BJ (cell line): ENCODE measurements at places on chromosomes 3 and 15. TPM values are rescaled to one million over a fixed set of nuclear protein-coding genes. Genes with fewer than 3 reads are reported as not detected.

GRCh38 chr3:129609591-129610182 lies 3.2 kb upstream of the PLXND1 start:
- no peak for DNase-seq

GRCh38 chr15:89436560-89437311 lies 59.6 kb downstream of the RHCG start:
- DNase-seq = no peak

DNA sequence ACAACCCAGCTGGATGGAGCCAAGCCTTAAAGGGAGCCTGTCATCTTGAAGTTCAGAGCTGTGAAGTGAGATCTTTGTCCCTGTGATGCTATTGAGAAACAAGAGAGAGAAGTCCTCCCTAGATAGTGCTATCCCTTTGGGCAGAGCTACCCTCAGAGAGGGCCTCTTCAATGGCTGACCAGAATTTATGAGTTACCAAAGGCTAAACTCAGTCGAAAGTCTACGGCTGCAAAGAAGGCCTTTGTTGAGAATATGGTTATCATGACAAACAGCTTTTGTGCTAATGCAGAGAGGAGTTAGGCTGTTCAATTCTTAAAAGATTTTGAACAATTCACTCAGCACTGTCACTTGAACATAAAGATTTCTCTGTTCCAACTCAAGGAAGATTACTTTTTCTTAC lies 65.9 kb upstream of the C3orf80 start:
- no peak for DNase-seq

DNA sequence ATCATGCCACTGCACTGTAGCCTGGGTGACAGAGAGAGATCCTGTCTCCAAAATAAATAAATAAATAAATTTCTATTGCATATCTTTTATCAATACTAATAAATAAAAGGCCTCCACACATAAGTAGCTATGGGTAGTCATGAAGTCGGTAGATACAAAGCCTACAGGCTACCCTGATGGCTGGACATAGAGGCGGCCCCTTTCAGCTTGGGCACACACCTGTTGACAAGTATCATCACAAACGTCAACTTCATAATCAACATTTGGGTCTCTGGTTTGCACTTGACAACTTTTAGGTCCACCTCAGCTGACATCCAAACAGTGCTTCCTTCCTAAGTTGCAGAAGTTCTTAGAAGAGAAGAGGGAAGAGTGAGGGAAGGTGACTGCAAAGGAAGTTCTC lies 53.4 kb downstream of the ITGA11 start:
- no peak for DNase-seq

GRCh38 chr3:103105206-103105605 lies 670.4 kb downstream of the ZPLD1 start:
- DNase-seq = no peak

Gene STX19
- not detected in 2 replicates for polyA plus RNA-seq

Gene SLC12A1
- not detected in 2 replicates for polyA plus RNA-seq

GRCh38 chr15:100737214-100737613 lies 134.8 kb downstream of the ASB7 start:
- DNase-seq = no peak

GRCh38 chr15:61084944-61085367 lies 144.1 kb downstream of the RORA start:
- DNase-seq = no peak

DNA sequence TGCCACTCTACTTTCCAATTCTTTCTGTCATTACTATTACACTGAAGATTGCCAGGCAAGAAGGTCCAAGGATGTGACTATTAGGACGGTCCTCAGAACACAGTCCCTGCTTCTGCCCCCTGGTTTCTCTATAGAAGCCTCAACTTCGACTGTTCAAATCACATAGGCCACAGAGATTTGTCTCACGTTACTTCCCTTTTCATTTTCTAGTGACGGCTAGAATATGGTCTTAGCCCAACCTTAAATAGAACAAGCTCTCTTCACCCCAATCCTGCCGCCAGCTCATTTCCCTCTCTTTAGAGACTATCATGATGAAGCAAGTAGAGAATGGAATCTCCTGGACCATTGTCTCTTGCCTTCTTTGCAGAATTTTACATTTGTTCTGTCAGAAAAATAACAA lies 84.9 kb downstream of the TIGIT start:
- no peak for DNase-seq

Gene WDR93
- polyA plus RNA-seq = 0.15 and 0.17 TPM in 2 replicates

- no peak for DNase-seq
These were observed 3.3 kb downstream of the LYSMD4 start for GRCh38 chr15:99729920-99730319.

- DNase-seq = no peak
These were observed 128.5 kb downstream of the C3orf70 start for GRCh38 chr3:185024406-185024805.

DNA sequence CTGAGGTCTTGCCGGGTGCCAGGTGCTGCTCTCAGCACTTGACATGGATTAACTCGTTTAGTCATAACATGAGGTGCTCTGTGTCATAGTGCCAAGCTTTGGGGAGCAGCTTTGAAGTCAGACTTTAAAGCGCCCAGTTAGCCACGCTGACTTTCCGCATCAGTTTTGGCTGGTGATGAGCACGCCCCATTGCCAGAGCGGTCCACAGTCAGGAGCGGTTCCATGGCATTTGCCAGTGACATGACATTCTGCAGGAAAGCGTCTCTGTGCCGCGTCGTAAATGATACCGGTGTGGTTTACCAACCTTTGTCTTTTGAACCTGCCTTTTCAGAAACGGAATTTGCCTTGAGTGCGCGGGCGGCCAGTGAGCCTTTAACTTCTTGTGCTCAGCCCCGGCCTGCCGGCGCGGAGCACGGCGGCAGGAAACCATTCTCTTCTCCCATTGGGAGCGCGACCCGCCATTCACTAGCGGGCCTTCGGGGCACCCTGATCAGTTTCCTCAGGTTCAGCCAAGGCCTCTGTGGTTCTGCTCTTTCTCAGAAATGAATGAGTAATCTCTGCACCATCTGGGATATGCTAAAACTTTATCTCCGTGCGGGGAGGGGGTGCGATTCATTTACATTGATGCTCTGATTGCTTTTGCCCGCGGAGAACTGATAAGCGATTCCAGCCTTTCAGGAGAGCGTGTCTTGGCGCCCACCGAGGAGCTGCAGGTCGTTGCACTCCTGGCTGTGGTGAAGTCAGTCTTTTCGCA lies 1.7 kb upstream of the SLC2A2 start:
- peak; percentile 49 for DNase-seq

GRCh38 chr3:15327941-15328340 lies 4.4 kb downstream of the SH3BP5 start:
- DNase-seq = no peak

Gene GRK7
- polyA plus RNA-seq = not detected in 2 replicates

Gene PLXNB1
- polyA plus RNA-seq = 15.4 and 26.3 TPM in 2 replicates

GRCh38 chr3:196661400-196661799 lies 21.9 kb downstream of the NRROS start:
- no peak for DNase-seq

GRCh38 chr3:155423526-155424322 lies 130.2 kb upstream of the STRIT1 start:
- no peak for DNase-seq

- peak; percentile 31 for DNase-seq
These were observed 246.2 kb upstream of the CHRM5 start for GRCh38 chr15:33722005-33722672.

DNA sequence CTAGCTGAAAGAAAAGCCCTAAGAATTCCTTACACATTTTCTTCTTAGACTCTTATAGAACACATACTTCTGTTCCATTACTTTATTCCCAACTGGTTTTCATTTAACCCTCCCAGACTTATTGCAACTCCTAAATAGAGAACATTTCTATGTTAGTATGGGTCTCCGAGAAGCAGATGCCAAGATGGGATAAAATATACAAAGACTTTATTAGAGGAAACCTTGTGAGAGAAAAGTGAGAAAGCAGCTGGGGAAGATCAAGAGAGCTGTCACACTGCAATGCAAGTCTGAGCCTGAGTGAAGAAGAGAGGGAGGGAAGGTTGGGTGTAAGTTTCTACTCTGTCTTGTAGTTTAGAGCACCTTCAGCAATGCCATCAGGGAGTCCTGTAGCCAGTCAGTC lies 979.3 kb downstream of the IGSF11 start:
- no peak for DNase-seq

- DNase-seq = no peak
These were observed 17.4 kb downstream of the GRIP2 start for GRCh38 chr3:14522768-14523167.

DNA sequence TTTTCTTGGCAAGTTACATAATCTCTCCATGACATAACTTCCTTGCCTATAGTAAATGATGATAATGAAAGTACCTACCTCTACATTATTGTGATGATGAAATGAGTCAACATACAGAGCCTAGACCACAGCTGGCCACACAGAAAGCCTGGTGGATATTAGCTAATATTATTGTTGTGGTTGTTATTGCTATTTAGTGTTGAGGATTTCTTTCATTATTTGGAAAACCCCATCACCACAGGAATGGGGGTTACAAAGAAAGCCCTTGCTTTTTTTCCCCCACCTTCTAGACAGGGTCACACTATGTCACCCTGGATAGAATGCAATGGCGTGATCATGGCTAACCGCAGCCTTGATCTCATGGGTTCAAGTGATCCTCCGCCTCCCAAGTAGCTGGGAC lies 125.0 kb downstream of the PDZRN3 start:
- DNase-seq = no peak

Gene RTP1
- not detected in 2 replicates for polyA plus RNA-seq
